ENCODE measurements at places on chromosomes 11 and 22.

- DNase-seq, result no peak
Observed at GRCh38 chr11:4071914-4072313, 22.7 kb upstream of the RRM1 start.

- no peak for DNase-seq
Observed at GRCh38 chr11:79406376-79406775, 34.5 kb downstream of the TENM4 start.

GRCh38 chr11:77089004-77089545 is 13.6 kb upstream of the OMP start:
- no peak for DNase-seq

DNA sequence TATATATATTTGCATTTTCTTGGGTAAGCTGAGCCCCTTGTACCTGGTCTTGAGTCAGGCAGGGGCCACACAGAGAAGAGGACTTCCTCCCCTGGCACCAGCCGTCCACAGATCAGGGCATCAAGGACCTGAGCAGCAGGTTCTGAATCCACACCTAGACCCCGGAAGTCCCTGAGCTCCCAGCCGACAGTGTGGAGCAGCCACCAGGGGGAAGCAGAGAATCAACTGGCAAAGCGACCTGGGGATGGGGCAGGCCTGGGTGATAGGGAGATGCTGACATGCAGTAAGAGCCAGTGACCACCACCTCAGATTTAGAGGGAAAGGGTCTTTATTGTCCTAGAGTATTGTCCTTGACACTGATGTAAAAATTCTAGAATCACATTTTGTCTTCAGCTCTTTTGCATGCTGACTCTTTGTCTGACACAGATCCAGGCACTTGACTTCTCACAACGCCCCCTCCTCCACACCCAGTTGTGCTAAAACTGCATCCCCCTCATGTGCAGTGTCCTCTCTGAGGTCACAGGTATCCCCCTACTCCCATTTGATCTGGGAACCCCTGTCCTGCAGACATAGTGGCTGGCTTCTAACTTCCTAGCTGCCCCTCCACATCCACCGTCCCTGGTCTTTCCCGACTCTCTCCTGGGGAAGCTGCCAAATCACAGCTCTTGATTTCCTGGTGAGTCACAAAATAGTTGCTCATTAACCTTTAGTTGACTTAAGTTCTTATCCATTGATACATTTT is 109.3 kb downstream of the GGTLC2 start:
- peak; percentile 48 for DNase-seq

- no peak for DNase-seq
Observed at GRCh38 chr11:335779-336658, 15.4 kb upstream of the IFITM3 start.

DNA sequence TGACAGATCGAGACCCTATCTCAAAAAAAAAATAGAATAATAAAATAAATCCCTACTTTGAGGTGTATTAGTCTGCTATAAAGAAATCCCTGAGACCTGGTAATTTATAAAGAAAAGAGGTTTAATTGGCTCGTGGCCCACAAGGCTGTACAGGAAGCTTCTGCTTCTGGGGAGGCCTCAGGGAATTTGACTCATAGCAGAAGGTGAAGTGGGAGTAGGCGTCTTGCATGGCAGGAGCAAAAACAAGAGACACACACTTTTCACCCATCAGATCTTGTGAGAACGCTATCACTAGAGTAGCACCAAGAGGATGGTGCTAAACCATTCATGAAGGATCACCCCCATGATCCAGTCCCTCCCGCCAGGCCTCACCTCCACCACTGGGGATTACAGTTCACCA is 29.2 kb downstream of the CDPF1 start:
- DNase-seq, result no peak

DNA sequence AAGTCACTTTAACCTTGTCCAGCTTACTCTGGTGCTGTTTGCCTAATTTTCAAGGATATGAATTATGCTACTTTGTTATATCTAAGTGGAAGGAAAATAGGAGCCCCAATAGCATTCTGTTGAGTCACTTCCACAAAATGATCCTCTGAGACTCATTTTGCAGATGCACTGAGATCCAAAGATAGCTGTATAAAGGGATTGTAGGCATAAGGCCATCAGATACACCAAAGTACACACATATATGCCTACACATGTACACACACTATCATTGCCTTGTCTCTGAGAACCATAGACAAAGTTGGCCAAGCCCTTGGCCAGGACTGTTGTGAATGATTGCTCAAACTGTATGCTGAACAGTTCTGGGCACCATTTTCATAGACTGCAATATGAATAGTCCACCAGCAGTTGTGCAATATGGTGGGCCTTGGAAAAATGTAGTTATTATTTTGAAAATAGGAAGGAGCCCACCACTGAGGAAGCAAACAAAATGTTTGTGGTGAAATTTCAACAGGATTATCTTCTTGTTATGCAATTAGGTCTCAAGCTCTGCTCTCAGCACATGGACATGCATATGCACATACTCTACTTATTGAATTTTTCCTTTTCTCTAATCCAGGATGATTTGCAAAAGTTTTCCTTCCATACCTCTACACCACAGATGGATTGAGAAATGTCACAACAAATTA is 186.0 kb upstream of the CTSC start:
- DNase-seq, result peak; percentile 42

DNA sequence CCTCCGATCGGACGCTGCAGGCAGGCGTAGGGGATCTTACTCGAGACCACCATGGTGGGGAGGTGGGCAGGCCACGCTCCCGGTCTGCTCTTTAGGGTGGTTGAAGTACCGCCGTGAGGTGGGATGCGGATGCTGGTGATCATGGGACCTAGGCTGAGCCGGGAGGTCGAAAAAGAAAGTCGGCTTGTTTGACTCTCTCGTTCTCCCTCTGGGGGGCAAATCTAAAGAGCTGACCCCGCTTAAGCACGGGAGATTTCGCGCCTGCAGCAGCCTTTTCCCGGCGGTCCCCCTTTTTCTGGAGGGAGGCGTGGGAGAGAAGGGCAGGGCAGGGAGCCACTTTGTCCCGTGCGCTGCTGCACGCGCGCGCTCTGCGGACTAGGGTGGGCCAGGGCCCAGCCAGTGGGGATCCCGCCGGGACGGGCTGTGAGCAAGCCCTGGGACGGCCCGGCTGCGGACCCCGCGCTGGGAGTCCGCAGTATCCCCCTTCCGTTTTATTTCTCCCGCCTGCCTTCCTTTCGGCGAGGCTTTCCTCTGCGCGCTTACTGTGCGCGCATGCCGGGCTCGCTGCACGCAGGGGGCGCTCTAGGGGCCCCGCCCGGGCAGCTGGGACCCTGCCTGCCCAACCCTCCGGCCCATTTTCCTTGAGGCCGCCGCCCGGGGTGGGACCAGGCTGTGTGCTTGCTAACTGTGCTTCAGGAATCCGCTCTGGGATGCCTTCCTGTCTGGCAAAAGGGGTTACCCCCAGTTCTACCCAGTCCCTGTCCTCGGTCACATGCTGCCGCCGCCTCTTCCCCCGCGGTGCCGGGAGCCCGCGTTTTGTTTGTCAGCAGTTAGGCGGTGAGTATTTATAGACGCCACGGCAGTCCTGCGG is 81.0 kb downstream of the PRR5L start:
- peak; percentile 59 for DNase-seq

Measured in AG08395 (cell line).